ENCODE measurements at places on chromosomes 11 and 22.

GRCh38 chr11:17864478-17864941, 129.9 kb downstream of the KCNC1 start:
- DNase-seq, result peak; percentile 3

DNA sequence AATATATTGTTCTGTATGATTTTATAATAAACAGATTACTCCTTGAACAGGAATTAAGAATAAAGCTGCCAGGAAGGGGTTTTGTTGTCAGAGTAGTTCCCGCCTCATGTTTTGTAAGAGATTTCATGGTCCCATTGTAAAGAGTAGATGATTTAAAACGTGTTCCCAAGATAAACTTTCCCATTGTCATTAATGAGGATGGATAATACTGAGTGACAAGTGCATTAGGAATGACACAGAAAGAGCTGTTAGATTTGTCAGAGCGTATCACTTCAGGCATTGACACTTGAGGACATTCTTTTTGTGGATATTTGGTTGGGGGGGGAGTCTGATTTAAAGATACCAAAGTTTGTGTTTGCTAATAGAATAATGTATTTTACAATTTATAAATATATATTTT, 147.0 kb downstream of the PAX6 start:
- DNase-seq, result no peak

GRCh38 chr11:133545199-133545803, 13.0 kb upstream of the OPCML start:
- no peak for DNase-seq

GRCh38 chr11:66810576-66811185, 32.6 kb upstream of the RCE1 start:
- no peak for DNase-seq

- no peak for DNase-seq
These were observed 13.5 kb downstream of the RSF1 start for GRCh38 chr11:77806993-77807392.

GRCh38 chr11:35157814-35158700, 19.1 kb downstream of the CD44 start:
- no peak for DNase-seq

DNA sequence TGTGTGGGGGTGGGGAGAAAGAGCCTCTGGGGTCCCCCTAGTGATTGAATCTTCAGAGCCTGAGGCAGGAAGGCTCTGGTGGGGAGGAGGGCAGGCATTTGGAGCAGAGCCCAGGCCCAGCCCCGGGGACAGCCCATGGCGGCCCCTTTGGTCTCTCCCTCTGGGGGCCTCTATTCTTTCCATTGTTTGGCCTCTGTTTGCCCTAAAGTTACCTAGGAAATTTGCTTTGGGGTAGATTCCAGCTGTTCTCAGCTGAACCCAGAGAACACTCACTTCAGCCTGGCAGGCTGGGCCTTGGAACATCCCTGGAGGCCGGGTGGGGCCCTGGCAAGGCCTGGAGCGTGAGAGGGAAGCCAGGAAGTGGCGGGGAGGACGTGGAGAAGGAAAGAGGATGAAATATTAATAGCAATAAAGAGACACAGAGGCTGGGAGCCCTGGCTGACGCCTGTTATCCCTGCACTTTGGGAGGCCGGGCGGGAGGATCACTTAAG, 22.9 kb upstream of the A4GALT start:
- no peak for DNase-seq

GRCh38 chr22:17929909-17930308, 94.5 kb downstream of the MICAL3 start:
- DNase-seq, result no peak

- no peak for DNase-seq
These were observed 37.0 kb downstream of the ETS1 start for GRCh38 chr11:128550261-128550821.

DNA sequence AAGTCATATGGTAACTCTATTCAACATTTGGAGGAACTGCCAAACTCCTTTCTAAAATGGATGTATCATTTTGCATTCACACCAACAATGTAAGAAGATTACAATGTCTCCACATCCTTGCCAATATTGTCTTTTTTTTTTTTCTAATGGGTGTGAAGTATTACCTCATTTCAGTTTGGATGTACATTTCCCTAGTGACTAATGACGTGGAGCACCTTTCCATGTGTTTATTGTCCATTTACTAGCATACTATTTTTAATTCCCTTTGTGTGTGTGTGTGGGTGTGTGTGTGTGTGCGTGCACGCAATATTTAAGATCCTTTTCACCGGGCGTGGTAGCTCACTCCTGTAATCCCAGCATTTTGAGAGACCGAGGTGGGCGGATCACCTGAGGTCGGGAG, 62.7 kb downstream of the APOL3 start:
- no peak for DNase-seq

- DNase-seq, result no peak
These were observed 11.4 kb upstream of the ANKK1 start for GRCh38 chr11:113376156-113376555.

DNA sequence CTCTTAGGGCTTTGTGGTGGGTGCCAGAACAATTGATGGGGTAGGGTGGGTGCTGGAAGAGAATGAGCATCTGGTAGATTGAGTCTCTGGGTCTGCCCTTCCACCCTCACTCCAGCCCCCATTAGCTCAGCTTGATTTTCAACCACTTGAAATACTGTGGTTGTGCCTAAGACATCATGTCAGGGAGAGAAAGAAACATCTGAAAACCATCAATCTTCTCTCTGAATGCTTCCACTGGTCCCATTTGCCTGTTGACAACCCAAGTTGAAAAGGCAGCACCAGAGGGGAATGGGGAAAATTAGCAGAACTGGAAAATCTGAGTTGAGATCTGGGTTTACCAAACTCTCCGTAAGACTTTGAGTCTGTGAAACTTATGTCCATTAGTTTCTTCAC, 26.1 kb downstream of the CD44 start:
- DNase-seq, result no peak

DNA sequence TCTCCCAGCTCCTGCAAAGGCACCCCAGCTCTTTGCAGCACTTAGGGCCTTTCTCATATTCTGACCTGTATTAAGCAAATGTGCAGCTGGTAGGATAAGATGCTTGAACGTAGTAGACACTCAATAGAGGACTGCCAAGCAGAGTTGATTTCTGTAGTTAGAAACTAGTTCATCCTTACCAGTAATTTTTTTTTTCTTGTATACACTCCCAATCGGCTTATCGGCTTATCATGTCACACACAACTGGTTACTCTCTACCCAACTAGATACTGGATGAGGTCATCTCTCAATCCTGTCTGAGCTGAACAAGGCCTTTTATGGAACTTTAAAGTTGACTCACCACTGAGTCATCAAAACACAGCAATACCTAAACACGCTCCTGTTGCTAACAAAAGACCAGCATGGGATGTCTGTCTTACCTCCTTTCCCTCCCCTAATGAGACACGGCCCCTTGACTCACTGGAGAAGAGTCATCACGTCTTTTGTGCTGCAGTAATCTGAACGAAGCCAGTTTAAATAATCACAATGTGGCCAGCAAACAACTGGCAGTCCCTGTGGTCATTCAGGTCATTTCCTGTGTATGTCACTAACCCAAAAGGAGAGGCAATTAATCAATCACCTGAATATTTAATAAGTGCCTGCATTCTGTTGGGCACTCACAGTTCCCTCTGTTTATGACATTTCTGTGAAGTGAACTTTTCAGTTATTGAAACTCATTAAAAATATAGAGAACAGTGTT, 7.5 kb upstream of the WEE1 start:
- DNase-seq, result peak; percentile 90

- DNase-seq, result no peak
These were observed 2.1 kb downstream of the CCDC73 start for GRCh38 chr11:32792111-32792947.

DNA sequence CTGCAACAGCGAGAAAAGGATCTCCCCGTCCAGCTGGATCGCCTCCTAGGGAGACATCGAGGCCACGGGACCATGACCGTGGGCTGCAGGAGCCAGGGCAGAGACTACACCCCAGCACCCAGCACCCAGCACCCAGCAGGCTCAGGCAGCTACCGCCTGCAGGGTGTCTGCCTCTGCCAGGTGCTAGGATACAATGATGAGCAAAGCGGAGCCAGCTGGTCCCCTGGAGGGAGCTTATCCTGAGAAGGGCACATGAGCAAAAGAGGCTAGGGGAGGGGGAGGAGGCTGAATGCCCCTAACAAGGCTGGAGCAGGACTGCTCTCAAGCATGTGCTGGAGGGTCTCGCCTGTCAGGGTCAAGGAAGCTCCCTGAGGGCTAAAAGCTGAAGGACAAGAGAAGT, 4.8 kb upstream of the CASTOR1 start:
- no peak for DNase-seq

GRCh38 chr11:132490978-132491377, 1041.3 kb downstream of the OPCML start:
- DNase-seq, result no peak

- peak; percentile 11 for DNase-seq
These were observed 94.3 kb upstream of the BMAL1 start for GRCh38 chr11:13183094-13183825.

- DNase-seq, result no peak
These were observed 127.4 kb downstream of the PHF21B start for GRCh38 chr22:44882226-44882905.

DNA sequence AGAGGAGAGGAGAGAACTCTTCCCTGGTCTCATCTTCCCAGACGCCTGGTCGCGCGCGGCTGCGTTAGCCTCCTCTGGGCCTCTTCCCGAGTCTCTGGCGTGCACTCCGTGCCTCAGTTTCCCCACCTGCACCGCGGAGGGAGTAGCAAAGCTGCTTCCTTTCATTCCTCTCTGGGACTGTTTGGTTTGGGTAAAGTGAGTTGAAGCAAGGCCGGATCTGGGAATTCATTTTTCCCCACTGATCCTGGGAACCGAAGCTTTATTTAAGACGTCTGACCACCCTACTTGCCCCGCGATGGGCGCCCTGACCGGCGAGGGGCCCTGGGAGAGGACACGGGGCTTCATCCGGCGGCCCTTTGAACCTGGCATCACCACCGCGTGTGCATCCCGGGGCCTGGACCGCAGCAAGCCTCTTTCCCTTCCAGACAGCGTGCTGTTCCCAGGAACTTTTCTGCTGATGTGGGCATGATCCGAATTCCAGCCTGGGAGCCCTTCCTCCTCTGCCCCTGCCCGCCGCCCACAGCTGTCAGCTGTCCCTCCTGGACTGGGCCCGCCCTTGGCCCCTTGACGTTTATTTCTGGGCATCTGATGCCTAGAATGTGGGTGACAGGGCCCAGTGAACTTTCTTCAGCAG, 758 bp downstream of the LDLRAD3 start:
- no peak for DNase-seq

DNA sequence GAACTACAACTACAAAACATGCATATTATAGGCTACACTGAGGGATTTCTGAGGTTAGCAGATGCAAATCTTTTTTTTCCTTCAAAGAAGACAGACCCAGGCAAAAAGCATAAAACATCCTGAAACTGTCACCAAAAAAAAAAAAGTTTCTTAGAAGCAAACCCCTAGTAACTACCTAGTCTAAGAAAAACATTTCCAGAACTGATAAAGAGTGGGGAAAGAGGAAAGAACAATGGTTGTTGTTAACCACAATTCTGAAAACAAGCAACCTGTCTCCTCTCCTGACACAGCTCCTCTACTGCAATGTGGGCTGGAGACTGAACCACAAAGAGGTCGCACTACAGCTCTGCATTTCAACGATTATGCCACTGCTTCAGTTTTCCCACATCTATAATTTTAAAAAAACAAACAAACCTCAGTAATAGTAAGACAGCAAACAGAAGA, 15.0 kb downstream of the DENND5A start:
- no peak for DNase-seq
